Memory B cell (primary cell): ENCODE measurements at places on chromosomes 7 and 10.

DNA sequence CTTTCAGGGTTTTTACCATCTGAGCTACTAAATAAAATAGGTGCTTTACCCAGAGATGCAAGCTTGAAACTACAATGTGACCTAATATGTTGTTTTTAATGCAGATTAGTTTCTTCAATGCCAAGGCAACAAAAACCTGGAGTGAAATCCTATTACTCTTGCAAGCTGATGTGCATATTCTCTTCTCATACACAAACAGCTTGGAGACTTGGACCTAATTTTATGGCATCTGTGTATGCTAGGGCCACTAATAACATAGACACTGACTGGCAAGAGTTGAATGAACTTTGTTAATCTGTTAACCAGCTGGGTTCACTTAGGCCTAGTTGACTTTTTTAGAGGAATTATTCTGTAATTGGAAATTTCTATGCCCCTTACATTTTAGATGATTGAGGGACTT, 23.4 kb upstream of the SMIM30 start:
- DNase-seq = no peak

- no peak for DNase-seq
Observed at GRCh38 chr10:91410638-91411371, 661 bp downstream of the HECTD2 start.

DNA sequence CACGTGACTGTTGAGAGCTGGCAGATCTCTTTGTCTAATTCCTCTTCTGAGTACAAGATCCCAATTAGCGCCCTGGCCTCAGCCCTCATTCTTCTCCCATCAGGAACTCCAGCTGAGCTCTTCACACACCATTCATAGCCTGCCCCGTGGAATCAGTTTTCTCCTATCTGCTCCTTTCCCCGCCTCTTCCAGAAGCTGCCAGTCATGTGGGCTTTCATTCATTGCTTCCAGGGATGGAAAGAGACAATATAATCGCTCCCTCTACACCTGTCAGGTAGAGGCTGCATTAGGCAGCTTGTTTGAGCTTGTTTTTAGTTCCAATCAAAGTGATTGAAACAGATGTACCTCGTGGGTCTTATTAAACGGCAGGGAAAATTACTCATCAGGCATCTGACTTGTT, 515.8 kb downstream of the TYW1 start:
- DNase-seq = no peak

DNA sequence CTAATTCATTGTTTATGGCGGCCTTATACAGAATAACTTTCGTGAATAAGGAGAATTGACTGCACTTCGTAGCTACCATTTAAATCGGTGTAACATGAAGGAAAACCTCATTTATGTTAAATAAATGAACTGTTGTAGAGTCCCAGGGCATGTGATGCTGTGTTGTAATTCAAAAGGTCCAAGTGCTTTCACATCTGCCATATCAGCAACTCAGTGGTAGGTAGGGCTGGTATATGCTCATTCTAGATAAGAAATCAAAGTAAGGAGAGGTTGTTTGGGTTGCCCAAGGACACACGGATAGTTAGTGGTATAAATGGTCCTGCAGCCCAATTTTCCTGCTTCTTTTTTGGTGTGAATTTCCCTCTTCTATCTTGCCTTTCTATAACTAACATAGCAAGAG, 15.8 kb downstream of the BBS9 start:
- DNase-seq = no peak

- DNase-seq = no peak
Observed at GRCh38 chr7:43136064-43136463, 23.6 kb downstream of the HECW1 start.

- no peak for DNase-seq
Observed at GRCh38 chr10:102769375-102770107, 25.8 kb downstream of the WBP1L start.

- no peak for DNase-seq
Observed at GRCh38 chr10:15196021-15196834, 27.7 kb upstream of the NMT2 start.

DNA sequence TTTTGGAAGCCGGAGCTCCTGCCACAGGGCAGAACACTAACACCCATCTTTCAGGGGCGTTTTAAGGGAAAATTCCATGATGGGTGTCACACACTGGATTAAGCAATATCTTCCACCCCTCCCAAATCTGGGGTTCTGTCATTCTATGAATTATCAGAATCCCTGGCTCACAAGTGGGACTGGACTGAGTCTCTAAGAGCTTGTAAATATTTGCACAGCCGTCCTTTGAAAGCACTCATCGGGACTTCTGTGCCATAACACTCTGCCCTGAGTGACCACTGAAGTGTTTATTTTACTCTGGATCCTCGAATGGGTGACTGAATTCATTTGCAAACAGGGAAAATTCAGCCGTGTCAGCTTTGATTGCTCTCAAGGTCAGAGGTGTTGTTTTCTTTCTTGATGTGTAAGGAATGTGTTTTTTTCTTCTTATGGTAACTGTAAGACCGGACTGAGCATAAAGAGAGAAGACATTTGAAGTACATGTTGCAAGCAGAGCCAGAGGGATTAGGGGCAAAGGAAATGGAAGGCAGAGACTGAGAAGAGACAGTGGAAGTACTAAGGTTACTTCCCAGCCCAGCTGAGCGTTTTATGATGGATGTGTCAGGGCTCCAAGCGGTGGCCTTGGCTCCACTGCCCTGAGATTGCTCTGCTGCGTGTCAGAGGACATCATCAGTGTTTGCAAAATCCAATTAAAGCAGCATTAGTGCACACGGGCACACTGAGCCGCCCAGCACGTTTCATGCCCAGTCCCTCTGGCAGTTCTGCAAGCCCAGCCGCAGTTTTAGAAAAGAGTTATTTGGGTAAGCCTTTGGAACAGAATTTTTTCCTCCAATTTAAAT, 17.7 kb upstream of the GTPBP4 start:
- DNase-seq = no peak

DNA sequence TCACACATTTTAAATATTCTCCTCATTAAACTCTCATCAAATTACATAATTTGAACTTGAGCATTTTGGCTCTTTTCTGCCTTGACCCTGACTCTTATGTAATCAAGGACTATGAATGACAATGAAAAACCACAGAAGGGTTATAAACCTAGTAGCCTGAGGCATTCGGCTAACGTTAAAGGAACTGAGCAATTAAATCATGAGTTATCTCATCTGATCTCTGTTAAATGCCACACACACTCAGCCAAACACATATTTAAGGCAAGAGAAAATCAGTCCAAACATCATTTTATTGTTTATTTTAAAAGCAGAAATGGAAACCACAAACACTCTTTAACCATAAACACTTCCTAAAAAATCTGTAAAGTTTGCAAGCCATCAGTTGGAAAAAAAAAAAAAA, 204.3 kb downstream of the DGKI start:
- DNase-seq = no peak

GRCh38 chr10:80133206-80133605, 676 bp downstream of the PLAC9 start:
- no peak for DNase-seq
